ENCODE measurements at places on chromosomes 11 and 22.

DNA sequence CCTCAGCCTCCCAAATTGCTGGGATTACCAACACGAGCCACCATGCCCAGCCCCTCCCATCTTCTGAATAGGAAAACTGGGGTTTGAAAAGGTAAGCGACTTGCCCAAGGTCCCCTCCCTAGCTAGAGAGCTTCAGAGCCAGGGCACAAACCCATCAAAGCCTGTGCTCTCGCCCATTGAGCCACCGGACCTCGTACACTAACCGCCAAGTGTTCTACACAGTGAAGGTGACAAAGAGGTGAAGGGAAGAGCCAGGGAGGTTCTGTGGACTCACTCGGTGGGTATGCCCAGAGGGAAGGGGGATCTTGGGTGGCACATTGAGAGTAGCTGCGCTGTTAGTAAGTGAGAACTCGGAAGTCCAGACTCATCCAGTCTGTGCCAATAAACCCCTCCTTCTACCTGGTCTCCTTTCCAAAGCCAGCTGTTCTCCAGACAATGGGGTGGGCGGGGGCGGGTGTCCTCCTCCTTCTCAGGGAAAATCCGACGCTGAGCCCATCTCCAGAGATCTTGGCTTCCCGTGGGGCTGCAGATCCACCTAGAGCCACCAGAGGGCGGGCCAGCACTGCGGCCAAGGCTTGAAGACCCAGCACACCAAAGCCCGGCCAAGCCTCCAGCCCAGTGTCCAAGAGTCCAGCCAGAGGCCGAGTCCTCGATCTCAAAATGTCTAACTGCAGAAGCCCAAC is 3.2 kb upstream of the RTN4RL2 start:
- no peak for DNase-seq

- DNase-seq: no peak
These were observed 1536.3 kb downstream of the FAM181B start for GRCh38 chr11:81197396-81197795.

DNA sequence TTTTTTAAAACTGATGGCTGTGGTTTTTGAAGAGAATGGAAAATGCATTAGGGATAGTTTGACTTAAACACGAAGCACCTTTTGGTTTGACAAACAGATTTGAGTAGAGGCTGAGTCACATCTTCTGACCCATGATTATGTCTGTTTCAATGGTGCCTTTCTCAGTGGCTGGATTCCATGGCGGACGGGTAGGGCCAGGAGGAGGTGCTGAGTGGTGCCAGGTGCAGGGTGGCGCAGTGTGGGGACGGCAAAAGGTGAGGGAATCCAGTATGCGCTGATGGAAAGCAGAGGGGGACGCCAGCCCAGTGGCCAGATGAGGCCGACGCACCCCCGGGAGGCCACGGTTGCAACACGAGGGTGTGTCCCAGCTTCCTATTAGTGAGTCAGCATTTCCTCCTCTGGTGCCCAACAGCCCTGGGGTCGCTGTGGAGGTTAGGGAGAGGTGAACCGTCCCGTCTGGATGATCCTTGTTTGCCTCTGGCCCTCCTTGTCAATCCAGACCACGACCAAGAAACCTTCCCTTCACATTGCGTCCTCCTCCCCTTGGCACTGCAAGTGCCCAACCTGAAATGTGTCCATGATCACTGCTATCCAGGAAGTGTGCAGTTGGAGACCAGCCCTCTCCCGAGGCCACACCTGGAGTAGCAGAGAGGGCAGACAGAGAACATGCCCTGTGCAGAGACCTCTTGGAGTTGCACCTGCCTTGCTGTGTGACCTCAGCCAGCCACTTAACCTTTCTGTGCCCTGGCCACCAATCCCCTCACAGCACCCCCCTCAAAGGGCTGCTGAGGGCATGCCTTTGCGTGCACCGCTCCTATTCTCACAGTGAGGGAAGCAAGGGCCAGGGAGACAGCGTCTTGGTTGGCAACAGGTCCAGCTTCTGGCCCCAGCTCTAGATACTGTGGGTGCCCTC is 32.5 kb upstream of the ATXN10 start:
- peak; percentile 39 for DNase-seq

- DNase-seq: no peak
These were observed 10.0 kb upstream of the RAB1B start for GRCh38 chr11:66258473-66258893.

DNA sequence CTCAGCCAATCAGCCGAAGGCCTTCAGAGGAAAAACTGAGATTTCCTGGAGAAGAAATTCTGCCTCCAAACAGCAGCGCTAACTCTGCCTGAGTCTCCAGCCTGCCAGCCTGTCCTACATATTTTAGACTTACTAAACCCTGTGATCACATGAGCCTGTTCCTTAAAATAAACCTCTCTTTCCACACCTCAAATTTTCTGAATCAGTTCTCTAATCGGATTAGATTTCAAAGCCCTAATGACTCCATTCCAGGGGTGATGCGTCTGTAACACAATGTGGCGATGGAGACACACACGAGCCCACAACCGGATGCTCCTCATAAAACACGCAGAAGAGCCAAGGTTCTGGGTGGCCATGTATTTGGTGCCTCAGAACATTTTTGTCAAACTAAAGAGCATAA is 1371.2 kb downstream of the BRD1 start:
- no peak for DNase-seq

- DNase-seq: peak; percentile 5
These were observed 10.7 kb downstream of the LSP1 start for GRCh38 chr11:1863352-1864216.

- DNase-seq: no peak
These were observed 1.2 kb downstream of the DDX17 start for GRCh38 chr22:38504731-38505540.

DNA sequence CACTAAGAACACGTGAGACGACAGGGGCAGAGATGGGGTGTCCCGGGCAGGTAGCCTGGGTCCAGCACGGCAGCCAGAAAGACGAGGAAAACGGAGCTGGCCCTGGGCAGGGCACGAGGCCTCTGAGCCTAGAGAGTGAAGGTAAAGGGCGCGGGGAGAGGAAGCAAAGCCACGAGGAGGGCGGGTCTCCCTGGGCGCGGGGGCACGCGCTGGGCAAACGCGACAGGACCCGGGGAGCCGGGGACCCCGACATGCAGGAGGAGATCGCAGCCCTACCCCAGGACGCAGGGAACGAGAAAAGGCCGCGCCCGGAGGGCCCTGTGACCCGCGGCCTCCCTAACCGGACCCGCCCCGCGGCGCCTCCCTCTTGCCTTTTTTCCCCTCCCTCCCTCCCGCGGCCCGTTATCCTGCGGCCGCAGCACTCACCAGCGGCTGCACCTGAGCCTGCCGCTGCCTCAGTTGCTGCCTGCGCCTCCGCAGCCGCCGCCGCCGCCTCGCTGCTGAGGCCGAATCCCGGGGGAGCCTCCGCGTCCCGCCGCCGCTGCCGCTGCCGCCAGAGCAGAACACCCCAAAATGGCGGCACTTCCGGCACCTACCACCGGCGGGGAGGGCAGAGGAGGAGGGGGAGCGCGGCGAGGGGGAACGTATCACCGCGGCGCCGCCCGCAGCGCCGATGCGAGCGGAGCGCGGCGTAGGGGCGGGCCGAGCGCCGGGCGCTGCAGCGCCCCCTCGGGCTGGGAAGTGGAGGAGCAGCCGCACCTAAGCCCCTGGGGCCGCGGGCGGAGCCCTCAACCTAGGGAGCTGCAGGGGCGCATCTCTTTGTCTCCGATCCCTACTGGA is at the start of gene CELF1:
TSS of gene CELF1 (minus strand) at position 567 of the 840 bp plus-strand sequence. CDS start 53,609 bp downstream, outside the sequence.
- peak; percentile 29 for DNase-seq

DNA sequence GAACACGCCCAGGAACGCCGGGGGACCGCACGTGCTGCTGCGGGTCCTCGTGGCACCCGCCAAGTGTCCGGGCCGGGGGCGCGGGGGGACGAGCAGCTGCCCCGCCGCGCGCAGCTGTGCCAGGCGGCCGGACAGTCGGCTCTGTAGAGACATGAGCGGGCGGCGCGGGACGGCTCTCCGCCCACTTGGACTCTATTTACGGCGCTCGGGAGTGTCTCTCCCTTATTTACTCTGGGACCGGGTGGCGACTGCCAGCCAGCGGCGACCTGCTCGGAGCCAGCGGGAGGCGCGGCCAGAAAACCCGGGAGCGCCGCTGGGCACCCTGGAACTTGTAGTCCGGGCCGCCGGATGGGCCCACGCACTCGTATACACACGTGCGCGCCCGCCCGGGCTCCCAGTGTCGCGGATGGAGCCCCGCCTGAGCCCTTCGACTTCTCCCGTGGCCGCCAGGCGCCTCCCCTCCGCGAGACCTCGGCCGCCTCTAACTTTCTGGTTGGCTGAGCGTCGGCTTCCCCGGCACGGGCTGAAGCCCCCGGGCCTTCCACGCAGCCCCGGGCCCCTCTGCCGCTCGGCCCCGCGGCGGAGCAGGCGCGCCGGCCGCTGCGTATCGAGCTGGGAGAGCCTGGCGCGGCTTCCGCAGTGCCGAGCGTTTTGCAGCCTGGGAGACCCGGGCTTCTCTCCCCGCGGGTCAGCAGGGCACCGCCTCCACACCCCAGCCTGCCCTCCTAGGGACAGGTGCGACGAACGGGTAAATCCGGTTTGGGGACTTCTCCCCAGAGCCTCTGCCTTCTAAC is at the start of gene MACROD1:
TSS of gene MACROD1 (minus strand) at position 272 of the 794 bp plus-strand sequence. CDS start at position 153, 119 bp downstream.
- peak; percentile 39 for DNase-seq

GRCh38 chr22:48060266-48060665 is 1297.8 kb downstream of the TBC1D22A start:
- DNase-seq: no peak

- no peak for DNase-seq
These were observed 86.1 kb upstream of the ARHGAP20 start for GRCh38 chr11:110798201-110798900.

- no peak for DNase-seq
These were observed 12.4 kb downstream of the ANO9 start for GRCh38 chr11:429391-429790.

DNA sequence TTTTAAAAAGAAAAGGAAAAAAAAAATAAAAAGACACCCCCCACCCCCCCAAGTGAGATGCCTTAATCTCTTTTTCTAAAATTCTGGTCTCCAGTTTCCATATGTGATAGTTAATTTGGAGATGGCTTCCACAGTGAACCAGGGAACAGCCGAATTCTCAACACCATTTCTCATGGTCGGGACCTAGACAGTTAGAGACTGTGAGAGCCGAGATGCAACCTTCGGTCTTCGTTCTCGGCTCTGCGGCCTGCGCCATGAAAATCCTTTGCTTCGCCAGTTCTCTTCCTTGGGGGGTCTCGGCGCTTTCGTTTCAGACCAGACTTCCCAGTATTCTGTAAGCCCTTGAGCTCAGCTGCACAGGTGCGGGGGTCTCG is 723 bp downstream of the CACNG2 start:
- DNase-seq: no peak

- peak; percentile 45 for DNase-seq
These were observed 8.1 kb upstream of the PLAAT3 start for GRCh38 chr11:63622323-63622722.

GRCh38 chr11:43574949-43575912 is 105.3 kb upstream of the HSD17B12 start:
- no peak for DNase-seq
